ENCODE measurements at places on chromosomes 7 and 10. TPM values are rescaled to one million over a fixed set of nuclear protein-coding genes. Genes with fewer than 3 reads are reported as not detected.
A peak's percentile ranks its signal among the peaks of the same experiment; 100 is the strongest.

The CALHM3 gene
- not detected for total RNA-seq

The FOXI2 gene
- total RNA-seq = not detected

The GIMAP4 gene
- 23.5 TPM for total RNA-seq

GRCh38 chr10:117222976-117223692, 17.8 kb upstream of the SLC18A2 start:
- no peaks in the 10 kb centered on the region for H3K36me3 ChIP-seq
- no peaks in the 10 kb centered on the region for H3K4me1 ChIP-seq
- no peak for DNase-seq
- no peak overlapping the region for H3K27ac ChIP-seq

DNA sequence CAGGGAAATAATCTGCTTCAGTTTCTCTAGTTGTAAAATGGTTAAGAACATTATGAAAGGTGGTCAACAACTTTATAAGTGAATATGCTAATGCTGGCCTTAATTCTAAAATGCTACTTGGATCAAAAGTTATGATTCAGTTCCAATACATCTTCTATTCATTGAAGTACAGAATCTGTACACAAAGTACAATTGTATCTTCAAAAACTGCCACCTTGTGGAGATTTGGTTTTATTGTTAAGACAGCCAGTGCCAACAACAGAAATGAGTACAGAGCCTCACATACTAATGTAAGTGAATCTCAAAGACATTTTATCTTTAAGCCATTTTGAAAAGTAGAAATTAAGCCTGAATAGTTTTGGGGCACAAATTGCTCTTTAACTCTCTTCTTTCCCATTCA, 194.0 kb downstream of the CFTR start:
- H3K27ac ChIP-seq = no peak overlapping the region
- H3K4me3 ChIP-seq = no peak overlapping the region
- no peaks in the 10 kb centered on the region for H3K4me1 ChIP-seq

DNA sequence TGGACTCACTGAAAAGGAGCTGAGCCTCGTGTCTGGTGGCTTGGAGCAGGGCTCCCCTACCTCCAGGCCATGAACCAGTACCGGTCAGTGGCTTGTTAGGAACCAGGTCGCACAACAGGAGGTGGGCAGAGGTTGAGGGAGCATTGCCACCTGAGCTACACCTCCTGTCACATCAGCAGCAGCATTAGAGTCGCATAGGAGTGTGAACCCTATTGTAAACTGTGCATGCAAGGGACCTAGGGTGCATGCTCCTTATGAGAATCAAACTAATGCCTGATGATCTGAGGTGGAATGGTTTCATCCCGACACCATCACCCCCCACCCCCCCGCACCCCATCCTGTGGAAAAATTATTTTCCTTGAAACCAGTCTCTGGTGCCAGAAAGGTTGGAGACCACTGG, 50.4 kb downstream of the TSPAN15 start:
- DNase-seq = peak; percentile 30
- H3K4me1 ChIP-seq = no peaks in the 10 kb centered on the region
- no peaks in the 10 kb centered on the region for H3K27me3 ChIP-seq
- no peaks in the 10 kb centered on the region for H3K36me3 ChIP-seq
- no peak overlapping the region for H3K4me3 ChIP-seq

DNA sequence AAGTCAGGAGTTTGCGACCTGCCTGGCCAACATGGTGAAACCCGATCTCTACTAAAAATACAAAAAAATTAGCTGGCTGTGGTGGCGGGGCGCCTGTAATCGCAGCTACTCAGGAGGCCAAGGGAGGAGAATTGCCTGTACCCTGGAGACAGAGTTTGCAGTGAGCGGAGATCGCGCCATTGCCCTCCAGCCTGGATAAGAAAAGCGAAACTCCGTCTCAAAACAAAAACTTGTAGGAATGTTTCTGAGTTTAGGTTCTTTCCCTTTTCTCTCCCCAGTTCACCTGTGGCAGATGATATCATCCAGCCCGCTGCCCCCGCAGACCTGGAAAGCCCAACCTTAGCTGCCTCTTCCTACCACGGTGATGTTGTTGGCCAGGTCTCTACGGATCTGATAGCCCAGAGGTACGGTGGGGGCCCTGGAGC, 138.8 kb upstream of the BTBD16 start:
- no peak for DNase-seq
- H3K27ac ChIP-seq = peak overlapping the region; percentile 88
- H3K4me1 ChIP-seq = no peaks in the 10 kb centered on the region
- no peaks in the 10 kb centered on the region for H3K27me3 ChIP-seq

DNA sequence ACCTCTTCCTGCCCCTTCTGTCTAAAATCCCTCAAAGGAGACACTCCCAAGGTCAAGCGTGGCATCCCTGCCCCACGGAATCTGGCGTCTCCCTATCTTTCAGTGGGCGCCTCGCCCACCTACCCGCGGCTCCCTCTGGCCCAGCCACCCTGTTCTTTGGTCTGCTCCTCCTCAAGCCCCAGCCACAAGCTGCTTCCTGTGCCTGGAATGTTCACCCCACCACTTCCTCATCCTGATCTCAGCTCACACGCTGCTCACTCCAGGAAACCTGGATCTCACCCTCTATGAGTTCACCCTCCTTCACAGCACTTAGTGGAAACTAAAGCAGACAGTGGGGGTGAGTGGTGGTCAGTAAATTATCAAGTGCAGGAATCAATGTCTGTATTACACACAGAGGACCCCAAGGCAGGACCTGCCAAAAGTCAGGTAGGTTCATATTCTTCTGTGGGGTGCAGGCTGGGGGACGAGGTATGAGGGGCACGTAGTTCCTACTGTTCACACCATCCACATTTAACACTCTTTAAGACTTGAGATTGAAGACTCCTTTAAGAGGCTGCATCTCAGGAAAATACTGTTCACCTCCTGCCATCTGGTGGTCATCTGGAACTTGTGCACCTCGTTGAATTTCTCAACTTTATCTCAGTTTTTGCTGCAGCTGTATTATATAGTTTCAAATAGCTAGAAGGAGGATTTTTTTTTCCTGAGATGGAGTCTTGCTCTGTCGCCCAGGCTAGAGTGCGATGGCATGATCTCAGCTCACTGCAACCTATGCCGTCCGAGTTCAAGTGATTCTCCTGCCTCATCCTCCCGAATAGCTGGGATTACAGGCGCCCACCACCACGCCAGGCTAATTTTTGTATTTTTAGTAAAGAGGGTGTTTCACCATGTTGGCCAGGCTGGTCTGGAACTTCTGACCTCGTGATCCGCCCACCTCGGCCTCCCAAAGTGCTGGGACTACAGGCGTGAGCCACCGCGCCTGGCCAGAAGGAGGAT, 166.6 kb downstream of the ARHGAP21 start:
- H3K27me3 ChIP-seq = no peaks in the 10 kb centered on the region
- DNase-seq = peak; percentile 54
- H3K27ac ChIP-seq = no peak overlapping the region
- H3K4me3 ChIP-seq = no peak overlapping the region
- H3K36me3 ChIP-seq = no peaks in the 10 kb centered on the region

DNA sequence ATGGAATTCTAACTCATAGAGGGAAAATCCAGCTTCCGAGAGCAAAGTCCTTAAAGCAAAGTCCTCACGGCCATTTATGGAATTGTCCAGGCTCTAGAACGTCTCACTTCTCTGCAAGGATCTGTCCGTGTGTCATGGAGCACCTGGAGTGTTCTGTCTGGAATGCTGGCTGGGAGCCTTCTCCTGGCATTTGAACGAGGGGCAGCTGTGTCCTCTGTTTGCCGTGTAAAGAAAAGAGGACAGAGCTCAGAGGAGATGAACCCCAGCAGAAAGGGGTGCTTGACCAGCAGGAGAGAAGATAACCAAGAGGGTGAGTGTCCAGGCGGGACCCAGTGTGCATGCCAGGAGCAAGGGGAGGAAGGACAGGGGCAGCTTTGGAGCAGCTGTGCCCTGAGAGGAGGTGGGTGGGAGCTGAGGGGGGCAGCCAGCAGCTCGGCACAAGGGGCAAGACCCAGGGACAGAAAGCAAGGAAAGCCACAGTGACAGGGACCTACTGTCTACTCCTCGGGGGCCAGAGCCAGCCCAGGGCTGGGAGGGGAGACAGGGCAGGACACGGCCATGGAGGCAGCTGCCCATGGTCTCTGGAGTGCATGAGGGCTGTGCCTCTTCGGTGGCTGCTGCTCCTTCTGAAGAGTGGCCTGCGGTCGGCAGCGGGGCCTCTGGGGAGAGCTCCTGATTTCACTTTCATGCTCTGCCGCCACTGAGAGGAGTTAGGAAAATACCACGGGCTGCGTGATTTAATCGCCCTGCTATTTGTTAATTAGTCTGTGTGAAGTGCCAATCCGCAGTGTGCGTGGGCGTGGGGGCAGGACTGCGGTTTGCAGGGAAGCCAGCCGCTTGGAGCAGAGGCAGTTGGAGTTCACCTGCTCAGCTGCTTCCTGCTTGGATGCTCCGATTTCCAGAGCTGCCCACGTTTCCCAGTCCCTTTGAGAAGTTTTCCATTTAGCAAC, 149.3 kb upstream of the SHH start:
- H3K27me3 ChIP-seq = no peaks in the 10 kb centered on the region
- H3K27ac ChIP-seq = no peak overlapping the region
- H3K4me1 ChIP-seq = no peaks in the 10 kb centered on the region

DNA sequence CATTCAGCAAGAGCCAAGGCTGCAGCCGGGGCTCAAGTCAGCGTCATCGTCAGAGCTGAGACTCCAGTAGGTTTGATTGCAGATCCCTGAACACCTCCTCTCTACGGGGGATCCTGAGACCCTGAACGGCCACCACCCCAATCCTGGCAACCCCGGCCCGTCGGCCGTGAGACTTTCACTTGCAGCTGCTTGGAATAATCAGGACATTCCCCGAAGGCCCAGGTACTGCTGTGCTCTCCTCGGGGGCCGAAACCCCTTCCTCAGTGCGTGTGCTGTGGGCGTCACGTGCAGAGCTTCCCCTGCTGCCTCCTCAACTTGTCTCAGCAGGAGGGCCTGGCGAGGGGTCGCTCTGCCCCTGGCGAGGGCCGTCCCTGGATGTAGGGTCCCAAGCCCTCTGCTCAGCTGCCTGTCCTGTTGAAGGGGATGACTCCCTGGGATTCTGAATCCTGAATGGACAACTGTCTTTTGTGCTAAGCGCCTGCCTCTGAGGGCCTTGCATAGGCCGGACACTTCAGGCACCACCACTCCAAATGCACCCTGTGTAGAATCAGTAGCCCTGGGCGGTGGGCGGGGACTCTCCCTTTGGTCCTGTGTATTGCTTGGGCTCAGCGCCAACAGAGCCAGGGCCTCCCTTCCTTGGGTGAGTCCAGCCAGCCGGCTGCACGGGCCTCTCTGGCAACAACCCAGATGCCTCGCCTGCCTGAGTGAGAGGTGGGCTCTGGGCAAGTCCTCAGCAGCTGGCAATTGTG, 63.8 kb upstream of the EBF3 start:
- H3K27me3 ChIP-seq = no peaks in the 10 kb centered on the region
- no peaks in the 10 kb centered on the region for H3K36me3 ChIP-seq
- DNase-seq = no peak
- H3K4me1 ChIP-seq = no peaks in the 10 kb centered on the region
- no peak overlapping the region for H3K4me3 ChIP-seq
- H3K27ac ChIP-seq = no peak overlapping the region

DNA sequence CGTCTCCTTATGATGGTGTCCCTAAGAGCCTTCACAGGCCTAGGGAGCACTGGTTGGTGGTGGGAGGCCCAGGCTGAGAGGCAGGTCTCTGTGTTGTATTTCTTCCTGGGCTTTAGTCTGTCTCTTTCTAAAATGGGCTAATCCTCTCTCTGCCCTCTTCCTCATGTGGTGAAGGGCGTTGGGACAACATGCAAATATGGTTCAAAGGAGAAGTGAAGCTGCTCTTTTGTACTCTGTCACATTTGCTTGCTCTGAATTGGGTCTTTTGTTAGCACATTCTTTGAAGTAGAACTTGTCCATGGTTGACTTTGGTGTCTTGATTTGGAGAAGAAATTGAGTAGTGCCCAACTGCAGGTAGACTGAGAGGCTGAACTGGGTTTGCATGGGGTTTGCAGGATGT, 814 bp downstream of the HK1 start:
- peaks cover 24% of the 10 kb centered on the region for H3K4me1 ChIP-seq
- DNase-seq = no peak
- peak overlapping the region; percentile 58 for H3K27ac ChIP-seq
- H3K4me3 ChIP-seq = no peak overlapping the region

DNA sequence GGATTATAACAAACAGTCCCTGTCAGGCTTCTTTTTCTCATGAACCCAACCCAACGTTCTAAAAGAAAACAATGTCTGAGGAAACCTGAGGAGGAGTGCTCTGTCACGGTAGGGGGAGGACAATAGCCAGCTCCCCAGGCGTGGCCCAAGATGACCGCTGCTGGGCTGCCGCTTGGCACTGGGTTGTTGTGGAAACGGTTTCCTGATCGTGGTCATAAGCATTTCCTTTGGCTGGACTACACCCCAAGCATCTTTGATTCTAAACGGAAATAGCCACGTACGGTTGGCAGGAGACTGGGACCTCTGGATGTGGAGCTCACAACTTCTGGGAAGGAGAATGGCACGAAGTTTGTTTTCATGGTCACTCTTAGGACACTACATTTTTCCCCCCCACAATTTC, 30.4 kb upstream of the DMBT1 start:
- H3K27ac ChIP-seq = no peak overlapping the region
- DNase-seq = peak; percentile 66
- no peak overlapping the region for H3K4me3 ChIP-seq
- no peaks in the 10 kb centered on the region for H3K4me1 ChIP-seq

- no peaks in the 10 kb centered on the region for H3K4me1 ChIP-seq
- no peaks in the 10 kb centered on the region for H3K27me3 ChIP-seq
- no peak overlapping the region for H3K27ac ChIP-seq
These were observed 4.6 kb downstream of the CDK5 start for GRCh38 chr7:151053096-151053495.

GRCh38 chr10:12041766-12042408, 722 bp downstream of the UPF2 start:
- no peak for DNase-seq
- no peaks in the 10 kb centered on the region for H3K4me1 ChIP-seq
- H3K27ac ChIP-seq = peak overlapping the region; percentile 96

DNA sequence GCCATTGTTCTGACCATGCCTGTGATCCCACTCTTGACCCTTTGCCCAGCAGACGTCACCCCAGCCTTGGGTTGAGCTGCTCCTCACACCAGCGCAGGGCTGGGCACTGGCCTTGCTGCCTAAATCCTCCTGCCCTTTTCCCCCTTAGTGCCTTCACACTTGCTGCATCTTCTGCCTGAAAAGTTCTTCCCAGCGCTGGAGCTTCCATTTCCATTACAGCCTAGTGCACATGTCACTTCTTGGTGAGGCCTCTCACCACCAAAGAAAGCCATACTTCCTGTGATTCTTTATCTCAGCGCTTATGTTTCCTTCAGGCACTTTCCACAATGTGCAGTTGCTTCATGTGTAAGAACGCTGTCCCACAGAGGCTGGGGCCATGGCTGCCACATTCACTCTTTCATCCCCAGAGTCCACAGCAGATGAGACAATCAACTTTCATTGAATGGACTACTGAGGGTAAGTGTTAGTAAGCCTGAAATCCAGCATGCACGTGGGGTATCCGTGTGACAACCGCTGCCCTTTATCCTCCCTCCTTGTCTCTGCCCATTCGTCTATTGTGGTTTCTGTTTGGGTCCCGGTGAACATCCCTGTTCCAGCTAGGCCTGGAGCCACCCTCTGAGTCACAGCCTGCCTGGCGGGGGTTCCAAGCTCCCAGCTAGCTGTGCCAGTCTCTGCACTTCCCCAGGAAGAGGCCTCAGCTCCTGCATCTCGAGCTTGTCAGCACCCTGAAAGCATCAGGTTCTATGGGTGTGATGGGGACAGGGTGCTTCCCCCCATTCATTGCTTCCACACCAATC, 37.3 kb downstream of the ADRA2A start:
- DNase-seq = no peak
- no peaks in the 10 kb centered on the region for H3K4me1 ChIP-seq
- H3K27me3 ChIP-seq = no peaks in the 10 kb centered on the region
- no peaks in the 10 kb centered on the region for H3K36me3 ChIP-seq

Data from right atrium auricular region (tissue), 2 donors.